ENCODE measurements at places on chromosomes 6 and 20.

GRCh38 chr20:43925801-43926200 is 11.1 kb downstream of the TOX2 start:
- no peak for DNase-seq

DNA sequence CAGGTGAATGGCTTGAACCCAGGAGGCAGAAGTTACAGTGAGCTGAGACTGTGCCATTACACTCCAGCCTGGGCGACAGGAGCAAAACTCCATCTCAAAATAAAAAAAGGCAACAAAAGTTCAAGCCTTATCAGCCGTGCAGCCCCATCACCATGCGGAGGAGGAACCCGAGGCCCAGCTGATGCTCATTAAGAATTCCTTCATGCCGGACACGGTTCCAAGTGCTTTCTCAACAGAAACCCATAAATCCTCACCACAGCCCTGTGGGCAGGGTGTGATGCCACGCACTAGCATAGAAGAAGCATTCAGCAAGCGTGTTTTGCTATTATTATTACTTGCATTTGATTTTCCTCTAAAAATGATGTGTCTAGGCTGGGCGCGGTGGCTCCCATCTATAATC is 56.3 kb downstream of the PREX1 start:
- DNase-seq: no peak

DNA sequence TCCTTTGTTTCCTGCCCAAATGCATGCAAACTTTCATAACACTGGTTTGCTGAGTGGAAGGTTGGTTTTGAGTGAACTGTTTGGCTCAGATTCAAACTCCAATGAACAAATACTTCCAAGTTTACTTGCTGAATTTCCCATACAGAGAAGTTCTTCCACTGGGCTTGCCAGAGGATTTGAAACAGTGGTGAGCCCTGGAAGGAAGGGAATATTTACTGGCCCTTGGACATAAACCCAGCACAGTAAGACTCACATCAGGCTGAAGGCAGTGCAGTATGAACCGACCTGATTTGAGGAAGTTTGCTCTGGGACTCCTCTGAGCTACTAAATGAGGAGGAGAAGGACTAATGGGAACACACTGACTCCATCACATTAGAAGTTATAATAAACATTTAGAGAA is 3.8 kb downstream of the TRAF3IP2 start:
- DNase-seq: no peak

DNA sequence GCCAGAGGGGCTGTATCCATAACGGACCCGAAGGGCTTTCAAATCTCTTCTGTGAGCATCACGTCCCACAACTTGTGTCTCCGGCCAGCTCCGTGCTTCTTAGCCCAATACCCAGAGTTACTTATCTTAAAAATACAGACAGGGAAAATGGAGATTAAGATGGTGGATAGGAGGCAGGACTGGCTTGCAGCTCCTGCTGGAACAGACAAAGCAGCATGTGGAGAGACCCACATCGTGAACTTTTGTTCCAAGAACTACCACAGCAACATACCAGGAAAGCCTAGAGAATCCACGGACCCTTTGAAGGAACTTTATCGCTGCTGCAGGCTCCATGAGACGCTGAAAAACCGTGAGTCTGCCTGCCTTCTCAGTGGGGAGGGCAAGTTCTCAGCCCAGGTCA is 113.7 kb downstream of the RNASET2 start:
- DNase-seq: no peak

Data from activated effector memory CD4-positive, alpha-beta T cell treated with Interleukin-2 at 50 U/mL for 16 hours (primary cell).